ENCODE measurements at places on chromosomes 4 and X. TPM values are rescaled to one million over a fixed set of nuclear protein-coding genes. Genes with fewer than 3 reads are reported as not detected.

Gene CABS1
- not detected for polyA plus RNA-seq

DNA sequence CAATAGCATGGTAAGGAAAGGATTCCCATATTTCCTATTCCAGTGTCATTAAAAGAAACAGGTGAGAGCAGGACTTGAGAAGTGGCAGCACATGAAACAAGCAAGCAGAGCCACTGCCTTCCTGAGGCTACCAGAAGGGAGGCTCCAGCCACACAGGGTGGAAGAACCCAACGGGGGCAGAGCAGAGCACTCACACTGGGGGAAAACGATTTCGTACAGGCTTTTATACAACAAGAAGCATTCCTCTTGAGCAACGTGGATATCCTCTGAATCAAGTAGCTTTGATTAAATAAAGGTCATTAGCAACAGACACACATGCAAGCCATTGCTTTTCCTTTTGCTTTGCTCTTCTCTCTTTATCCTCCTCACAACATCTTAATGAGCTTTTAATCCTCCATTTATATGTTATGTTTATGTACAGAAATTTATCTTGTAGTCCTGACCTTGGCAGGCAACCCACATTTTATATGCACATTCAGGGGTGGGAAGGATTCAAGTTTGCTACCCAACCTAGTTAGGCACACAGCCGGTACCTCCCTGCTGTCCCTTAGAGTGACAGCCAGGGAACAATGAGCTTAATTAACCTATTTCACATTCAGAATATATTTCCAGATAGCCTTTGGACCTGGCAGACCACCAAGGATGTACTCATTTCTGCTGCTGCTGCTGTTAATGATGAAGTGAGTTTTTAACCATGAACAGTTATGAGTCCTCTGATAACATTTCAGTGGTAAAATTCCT lies 202.1 kb downstream of the ARHGAP24 start:
- DNase-seq: no peak

Gene CXorf49
- polyA plus RNA-seq: not detected

DNA sequence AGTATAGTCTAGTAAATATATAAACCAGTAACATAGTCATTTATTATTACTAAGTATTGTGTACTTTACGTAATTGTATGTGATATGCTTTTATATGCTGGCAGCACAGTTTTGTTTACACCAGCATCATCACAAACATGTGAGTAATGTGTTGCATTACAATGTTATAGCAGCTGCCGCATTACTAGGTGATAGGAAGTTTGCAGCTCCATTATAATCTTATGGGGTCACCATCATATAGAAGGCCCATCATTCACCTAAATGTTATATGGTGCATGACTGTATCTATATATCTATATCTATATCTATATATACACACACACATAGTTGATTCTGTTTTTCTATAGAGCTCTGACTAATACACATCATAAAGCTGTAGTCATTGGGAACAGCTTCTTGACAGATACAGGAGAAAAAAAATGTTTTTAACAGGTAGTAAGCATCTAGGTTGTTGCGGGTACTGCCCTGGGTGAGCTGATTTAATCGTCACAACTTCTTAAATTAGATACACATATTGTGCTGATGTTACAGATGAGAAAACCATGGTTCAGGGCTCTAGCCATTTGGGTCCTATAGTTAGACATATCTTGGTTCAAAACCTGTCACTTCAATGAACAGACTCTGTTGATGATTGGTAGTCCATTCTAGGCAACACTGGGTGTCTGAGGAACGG lies 77.9 kb downstream of the CLNK start:
- no peak for DNase-seq

Gene GAGE13
- not detected for polyA plus RNA-seq

Measured in left lung (tissue), 14 donors.